CD4-positive, CD25-positive, alpha-beta regulatory T cell (primary cell): ENCODE measurements at places on chromosomes 4 and X. TPM values are rescaled to one million over a fixed set of nuclear protein-coding genes. Genes with fewer than 3 reads are reported as not detected.

The HPRT1 gene
- 30.8 TPM for total RNA-seq

DNA sequence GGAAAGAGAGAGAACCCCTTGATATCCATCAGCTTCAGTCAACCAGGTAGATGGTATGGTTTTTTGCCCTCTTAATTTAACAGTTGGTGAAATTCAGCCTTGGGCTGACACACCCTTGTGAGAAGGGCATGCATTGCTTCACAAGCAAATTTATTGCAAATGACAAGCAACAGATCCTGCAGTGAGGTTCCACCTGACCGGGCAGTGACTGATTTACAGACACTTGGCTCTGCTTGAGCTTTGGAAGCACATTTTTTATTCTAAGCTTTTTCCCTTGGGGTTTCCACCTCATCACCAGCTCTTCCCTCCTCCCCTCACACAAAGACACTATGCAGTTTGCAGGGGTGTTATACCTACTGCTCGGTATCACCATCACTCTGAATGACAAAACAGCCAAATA, 28.3 kb upstream of the SERTM2 start:
- no peak overlapping the region for H3K27ac ChIP-seq
- H3K4me3 ChIP-seq, result no peak overlapping the region
- H3K4me1 ChIP-seq, result no peaks in the 10 kb centered on the region
- no peak for DNase-seq
- no peaks in the 10 kb centered on the region for H3K27me3 ChIP-seq

GRCh38 chr4:144634978-144635747, 10.8 kb upstream of the HHIP start:
- no peak overlapping the region for H3K27ac ChIP-seq
- no peaks in the 10 kb centered on the region for H3K27me3 ChIP-seq
- no peak for DNase-seq
- H3K4me1 ChIP-seq, result no peaks in the 10 kb centered on the region
- no peak overlapping the region for H3K4me3 ChIP-seq

- H3K4me1 ChIP-seq, result no peaks in the 10 kb centered on the region
- H3K36me3 ChIP-seq, result peaks cover 19% of the 10 kb centered on the region
- no peak for DNase-seq
- no peaks in the 10 kb centered on the region for H3K27me3 ChIP-seq
- no peak overlapping the region for H3K27ac ChIP-seq
Measured at GRCh38 chr4:139042981-139043460, 27.4 kb downstream of the NOCT start.

DNA sequence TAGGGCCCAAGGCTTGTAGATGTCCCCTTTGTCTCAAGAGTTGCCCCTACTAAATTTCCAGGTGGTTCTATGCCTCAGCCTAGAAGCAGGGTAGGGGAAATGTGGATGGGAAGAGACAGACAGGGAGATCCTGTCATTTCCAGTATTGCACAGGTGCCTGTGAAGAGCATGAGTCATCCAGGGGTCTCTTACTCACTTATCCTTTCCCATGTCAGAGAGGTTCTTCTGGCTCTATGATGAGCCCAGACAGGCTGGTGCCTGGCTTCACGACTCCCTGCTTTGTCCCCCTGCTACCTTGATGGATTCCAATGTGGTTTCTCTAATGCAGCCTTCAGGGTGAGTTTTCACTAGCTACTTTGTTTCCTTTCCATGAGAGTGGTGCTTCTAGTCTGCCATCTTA, 35.2 kb upstream of the DDX60 start:
- DNase-seq, result no peak
- peaks cover 17% of the 10 kb centered on the region for H3K36me3 ChIP-seq
- H3K4me1 ChIP-seq, result no peaks in the 10 kb centered on the region
- H3K4me3 ChIP-seq, result no peak overlapping the region
- no peaks in the 10 kb centered on the region for H3K27me3 ChIP-seq

The ASB12 gene
- not detected for total RNA-seq
